ENCODE measurements at places on chromosomes 5 and 9.

DNA sequence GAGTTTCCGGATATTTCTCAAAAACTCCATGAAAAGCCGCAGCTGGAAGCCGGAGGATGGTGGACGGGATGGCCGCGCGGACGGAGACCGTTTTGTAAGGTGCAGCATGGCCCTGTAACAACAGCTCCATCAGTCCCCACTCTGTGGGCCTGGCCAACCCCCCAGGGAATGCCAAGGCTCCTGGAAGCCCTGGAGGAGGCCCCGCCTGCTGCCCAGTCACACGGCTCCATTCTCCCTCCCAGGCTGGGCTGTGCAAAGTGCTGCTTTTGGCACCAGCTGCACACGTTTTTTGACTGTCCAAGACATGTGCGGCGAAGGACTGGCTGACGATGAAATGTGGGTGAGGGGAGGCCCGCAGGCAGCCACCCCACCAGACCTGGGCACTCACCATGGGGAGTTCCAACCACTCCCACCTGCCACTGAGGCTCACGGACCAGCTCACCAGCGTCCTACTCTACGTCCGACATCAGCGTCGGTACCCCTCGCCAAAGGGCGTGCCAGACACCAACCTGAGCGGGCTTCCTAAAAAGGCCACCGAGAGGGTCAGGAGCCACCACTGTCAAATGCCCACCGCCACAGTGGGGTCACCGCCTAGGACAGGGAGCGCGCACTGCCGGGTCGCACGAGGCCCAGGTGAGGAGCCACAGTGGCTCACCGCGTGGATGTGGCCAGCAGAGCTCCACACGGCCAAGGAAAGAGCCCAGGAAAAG lies 27.3 kb downstream of the PNPLA7 start:
- no peak for DNase-seq

DNA sequence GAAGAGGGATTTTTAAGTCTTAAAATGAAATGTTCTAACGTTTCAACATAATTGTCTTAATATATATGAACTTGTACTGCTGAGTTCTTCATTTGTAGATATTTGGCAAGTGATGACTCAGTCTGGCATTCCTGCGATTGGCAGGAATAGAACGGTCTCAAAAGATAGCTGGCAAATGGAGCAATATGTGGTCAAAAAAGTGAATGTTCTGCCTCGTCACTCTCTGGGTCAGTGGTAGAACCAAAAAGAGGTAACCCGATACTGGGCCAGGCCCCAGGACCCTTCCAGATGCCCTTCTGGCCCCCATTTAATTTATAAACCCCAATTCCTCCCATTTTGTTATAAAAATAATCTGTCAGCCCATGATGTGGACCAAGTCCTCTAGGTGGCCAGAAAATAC lies 39.2 kb downstream of the ZNF366 start:
- no peak for DNase-seq

- no peak for DNase-seq
Observed at GRCh38 chr5:172466062-172466461, 11.7 kb upstream of the SH3PXD2B start.

DNA sequence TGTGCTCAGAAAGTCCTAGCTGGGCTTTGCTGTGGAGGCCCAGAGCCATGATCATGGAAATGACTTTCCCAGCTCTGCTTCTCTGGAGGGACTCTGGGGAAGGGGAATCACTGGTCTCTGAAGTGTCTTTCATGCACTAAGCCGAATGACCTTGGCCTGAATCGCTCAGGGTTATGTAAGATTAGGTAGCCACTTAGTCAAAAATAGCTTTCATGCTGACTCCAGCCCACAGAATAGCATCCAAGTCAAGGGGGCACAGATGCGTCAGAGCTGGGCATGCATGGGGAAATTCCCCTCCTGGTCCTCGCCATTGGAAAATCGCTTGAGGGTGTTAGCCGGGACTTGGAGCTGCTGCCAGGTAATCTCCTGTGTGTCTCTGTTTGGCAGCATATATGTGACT lies 36.1 kb upstream of the PPARGC1B start:
- no peak for DNase-seq

DNA sequence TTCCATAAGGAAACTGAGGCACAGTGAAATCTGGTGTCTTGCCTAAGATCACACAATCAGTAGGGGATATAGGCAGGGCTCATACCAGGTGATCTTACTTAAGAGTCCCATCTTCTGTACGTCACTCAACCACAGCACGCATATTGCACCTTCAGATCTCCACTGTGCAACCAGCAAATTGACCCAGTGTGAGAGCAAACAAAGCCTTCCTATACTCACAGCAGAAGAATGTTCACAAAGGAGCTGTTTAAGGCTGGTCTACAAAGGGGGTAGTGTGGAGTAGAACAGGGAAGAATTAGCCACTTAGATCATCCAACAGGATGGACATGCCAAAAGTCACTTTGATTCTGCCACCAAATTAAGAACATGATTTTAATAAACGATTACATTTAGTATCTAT lies 305.9 kb downstream of the SLIT3 start:
- no peak for DNase-seq

GRCh38 chr5:154723740-154724505 lies 31.3 kb upstream of the LARP1 start:
- no peak for DNase-seq

DNA sequence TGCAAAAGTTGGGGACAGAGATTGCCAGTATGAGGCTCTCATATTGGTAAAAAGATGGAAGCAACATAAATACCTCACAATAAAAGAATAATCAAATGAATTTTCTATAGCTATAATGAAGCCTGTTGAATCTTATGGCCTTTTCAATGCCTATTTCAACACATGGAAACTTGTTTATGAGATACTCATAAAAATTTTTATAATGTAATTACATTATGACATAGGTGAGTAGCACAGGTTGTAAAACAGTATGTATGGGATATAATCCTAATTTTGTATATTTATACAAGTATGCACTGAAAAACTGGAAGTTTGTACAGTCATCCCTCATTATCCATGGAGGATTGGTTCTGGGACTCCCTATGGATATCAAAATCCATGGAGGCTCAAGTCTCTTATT lies 21.2 kb upstream of the SEMA5A start:
- DNase-seq = no peak

DNA sequence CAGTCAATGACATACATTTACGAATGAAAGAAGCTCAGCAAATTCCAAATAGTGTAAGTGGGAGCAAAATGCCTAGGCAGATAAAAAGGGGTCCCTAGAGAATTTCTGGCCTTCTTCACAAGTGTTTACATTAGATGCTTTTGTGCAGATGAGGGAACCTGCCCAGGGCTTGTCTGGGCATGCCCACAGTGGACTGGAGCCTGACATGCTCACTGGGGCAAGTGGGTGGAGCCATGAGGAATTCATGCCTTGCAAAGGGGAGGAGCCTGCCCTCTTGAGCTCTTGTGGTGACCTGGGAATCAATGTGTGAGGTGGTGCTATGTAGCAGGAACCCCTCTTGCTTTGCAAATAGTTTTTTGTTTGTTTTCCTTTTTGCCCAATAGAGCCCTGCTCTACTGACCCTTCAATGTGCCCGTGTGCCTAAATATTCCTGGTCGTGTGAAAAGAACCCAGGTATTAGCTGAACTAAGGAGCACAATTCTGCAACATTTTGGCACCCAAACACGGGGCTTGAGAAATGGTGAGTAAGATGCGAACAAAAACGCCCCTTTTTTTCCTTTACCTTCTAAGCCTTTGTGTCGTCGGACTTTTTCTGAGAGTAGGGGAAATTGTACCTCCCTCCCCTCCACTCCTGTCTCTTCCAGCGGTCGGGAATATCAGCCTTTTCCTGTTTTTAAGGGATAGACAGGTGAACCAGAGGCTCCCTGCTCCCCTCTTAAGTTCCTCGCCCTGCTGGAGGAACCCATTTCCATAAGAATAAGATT lies 433.8 kb upstream of the CDH9 start:
- DNase-seq = no peak

DNA sequence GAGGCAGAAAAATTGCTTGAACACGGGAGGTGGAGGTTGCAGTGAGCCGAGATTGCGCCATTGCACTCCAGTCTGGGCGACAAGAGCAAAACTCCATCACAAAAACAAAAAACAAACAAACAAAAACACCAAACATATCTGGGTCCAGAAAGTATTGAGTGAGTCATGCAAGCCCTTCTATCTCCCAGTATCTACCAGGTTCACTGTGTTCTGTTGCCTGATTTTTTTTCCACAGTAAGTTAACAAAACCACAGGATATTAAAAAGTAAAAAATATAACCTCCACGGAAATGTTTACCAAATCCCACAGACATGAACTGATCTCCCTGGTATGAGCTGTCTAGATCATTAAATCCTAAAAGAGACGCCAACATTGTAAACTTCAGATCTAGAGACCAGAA lies 94.4 kb downstream of the ANKH start:
- no peak for DNase-seq

DNA sequence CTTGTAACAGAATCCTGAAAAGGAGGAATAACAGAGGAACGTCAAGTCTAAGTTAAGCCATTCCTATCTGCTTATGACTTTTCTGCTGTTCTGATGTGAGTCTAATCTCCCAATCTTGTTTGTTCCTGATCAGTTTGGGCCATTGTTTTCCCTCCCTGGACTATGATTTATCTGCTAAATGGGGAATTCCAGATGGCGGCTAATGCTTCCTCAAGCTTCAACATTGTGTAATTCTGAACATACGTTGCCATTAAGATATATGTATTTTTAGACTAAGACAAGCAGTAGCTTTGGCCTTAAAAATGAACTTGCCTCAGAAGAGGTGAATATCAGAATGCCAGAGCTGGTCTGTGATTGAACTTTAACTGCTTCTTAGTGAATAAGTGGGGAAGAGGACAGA lies 142.7 kb downstream of the PRKACG start:
- DNase-seq = no peak

GRCh38 chr9:138042640-138043039 lies 165.1 kb downstream of the CACNA1B start:
- DNase-seq = no peak

GRCh38 chr5:137278476-137278875 lies 220.7 kb downstream of the SPOCK1 start:
- no peak for DNase-seq

DNA sequence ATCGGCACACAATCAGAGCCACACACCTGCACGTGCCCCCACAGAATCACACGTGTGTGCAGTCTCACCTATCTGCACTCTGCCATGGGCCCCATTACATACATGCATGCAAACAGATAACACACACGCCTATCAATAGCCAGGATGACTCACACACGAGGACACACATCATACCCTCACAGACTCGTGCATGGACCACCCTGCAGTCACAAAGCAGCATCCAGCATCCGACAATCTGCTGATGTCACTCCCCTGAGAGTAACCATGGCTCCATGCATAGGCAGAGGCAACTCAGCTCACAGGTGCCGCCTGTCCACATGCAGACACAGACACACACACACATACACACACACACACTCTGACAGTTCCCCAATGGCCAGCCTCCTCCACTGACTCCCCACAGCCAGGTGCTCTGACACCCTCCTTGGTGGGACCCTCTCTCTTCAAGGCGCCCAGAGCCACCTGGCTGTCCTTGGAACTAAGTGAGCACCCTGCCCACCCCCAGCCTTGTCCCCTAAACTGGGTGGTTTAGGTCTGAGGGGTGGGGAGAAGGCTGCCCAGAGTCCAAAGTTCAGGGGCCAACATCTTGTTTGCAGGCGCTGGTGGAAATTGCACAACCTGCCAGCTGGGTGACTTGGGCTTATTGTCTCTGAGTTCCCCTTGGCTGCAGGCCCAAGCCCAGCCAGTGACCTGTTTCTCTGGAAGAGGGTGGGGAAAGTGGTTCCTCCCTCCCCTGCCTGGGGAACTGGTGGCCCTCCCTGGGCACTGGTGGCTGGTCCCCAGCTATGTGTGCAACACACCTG lies 34.6 kb upstream of the NEK6 start:
- no peak for DNase-seq

DNA sequence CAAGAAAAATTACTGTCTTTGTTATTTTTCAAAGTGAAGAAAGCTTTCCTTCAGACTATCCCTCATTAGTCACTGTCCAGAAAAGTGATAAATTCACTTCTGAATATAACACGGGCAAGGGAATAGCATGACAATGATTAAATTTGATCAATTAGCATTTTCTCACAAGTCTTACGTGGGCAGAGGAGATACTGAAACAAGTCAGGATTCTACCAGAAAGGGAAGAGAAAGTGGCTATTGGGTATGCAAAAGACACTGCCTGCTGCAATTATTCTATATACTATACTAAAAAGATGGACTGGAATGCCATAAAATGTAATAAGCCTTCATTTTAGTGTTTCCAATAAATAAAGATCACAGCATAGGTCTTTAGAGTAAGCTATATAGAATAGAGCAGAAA lies 7.4 kb downstream of the COX7C start:
- DNase-seq = no peak

- DNase-seq = no peak
Observed at GRCh38 chr5:35246900-35247647, 16.8 kb upstream of the PRLR start.

DNA sequence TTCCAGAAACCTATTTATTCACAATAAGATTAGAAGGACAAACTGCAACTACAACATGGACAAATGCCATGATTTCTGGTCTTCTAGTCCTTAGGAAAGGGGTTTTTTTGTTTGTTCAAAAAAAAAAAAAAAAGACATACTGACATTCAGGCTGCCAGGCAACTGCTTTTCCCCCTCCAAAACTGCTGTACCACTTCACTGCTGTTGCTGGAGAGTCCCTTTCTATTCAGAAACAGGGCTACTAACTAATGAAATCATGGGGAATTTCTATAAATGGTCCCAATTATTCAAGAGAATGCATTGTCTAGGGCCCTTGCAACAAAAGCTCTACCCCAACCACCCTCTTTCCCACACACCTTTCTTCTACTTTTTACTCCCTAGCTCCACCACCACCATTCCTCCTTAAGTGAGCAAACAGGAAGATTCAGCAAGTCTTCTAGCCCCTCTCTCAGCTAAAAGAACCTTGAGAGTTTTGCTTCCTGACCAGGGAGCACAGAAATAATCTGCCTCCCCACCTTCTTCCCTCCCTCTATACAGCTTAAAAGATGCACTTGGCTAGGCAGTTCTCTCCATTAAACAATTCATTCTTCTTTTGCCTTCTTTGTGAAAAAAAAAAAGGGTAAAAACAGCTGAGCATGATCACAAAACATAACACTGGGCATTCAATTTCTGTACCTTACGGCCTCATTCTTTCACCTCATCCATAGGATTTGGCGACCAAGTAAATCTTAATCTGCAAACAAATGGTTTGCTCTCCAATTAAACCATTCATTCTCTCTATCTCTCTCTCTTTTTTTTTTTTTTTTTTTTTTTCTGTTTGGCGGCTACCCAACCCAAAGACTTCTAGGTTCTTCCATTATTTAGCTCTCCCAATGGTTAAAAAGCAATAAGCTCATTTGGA lies 13.8 kb downstream of the ZNF608 start:
- no peak for DNase-seq

- DNase-seq = no peak
Observed at GRCh38 chr9:76013809-76014208, 123.3 kb downstream of the PCSK5 start.

Data from activated CD8-positive, alpha-beta memory T cell treated with anti-CD3 and anti-CD28 coated beads for 1 hour (primary cell).